Natural killer cell treated with Interleukin-12 subunit alpha and Interleukin-12 subunit beta and Interleukin-15 and Interleukin-18, amount 100 ng/mL, for 72 hours (primary cell): ENCODE measurements at places on chromosomes 11 and 22. TPM values are rescaled to one million over a fixed set of nuclear protein-coding genes. Genes with fewer than 3 reads are reported as not detected.

The LMNTD2 gene
- total RNA-seq = 1.1 TPM

DNA sequence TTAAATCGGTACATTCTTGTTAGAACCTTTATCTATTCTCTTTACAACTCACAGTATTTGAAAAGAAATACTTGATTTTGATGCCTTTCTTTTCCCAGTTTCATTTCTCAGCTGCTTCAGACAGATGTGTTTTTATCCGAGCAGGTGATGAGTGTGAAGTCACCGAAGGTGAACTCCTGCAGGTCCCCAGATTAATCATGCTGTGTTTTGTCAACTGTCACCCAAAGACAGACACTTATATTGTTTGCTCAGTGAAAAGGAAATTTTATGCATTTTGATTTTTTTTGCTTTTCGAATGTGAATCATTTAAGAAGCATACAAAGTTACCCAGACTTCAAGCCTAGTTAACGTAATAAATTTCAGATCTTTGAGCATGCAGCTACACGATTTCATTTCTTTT, 7.8 kb upstream of the TMPRSS13 start:
- no peak overlapping the region for H3K27ac ChIP-seq
- no peaks in the 10 kb centered on the region for H3K36me3 ChIP-seq
- peaks cover 20% of the 10 kb centered on the region for H3K4me1 ChIP-seq

GRCh38 chr22:45564349-45565030, 61.8 kb downstream of the FBLN1 start:
- peaks cover 16% of the 10 kb centered on the region for H3K27me3 ChIP-seq
- no peak overlapping the region for H3K4me3 ChIP-seq

GRCh38 chr22:40081662-40082061, 86.9 kb downstream of the FAM83F start:
- H3K36me3 ChIP-seq = no peaks in the 10 kb centered on the region
- H3K4me3 ChIP-seq = no peak overlapping the region
- DNase-seq = no peak
- H3K27ac ChIP-seq = no peak overlapping the region
- no peaks in the 10 kb centered on the region for H3K27me3 ChIP-seq

- H3K27ac ChIP-seq = no peak overlapping the region
- H3K4me3 ChIP-seq = no peak overlapping the region
- DNase-seq = no peak
Measured at GRCh38 chr11:69141742-69142141, 14.0 kb upstream of the SMIM38 start.

DNA sequence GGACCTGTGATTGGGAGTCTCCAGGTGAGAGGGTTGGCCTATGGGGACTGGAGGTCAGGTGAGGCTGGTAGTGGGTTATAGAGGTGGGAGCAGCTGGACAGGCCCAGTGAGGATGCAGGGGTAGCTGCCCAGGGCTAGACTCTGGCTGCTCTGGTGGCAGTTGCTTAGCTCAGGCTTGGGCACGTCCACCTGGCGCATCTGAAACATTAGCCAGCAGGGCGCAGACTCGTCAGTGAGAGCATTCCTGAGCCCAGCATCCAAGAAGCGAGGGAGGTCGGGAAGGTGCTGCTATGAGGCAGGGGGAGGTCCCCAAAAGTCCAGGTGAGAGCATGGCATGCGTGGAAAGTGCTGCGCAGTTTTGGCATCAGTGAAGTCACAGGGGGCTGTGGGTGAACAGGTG, 3.5 kb upstream of the GGT1 start:
- DNase-seq = no peak
- H3K27me3 ChIP-seq = no peaks in the 10 kb centered on the region
- H3K36me3 ChIP-seq = no peaks in the 10 kb centered on the region
- H3K27ac ChIP-seq = no peak overlapping the region
- H3K4me1 ChIP-seq = peaks cover 14% of the 10 kb centered on the region
- no peak overlapping the region for H3K4me3 ChIP-seq
